Activated T-cell treated with anti-CD3 and anti-CD28 coated beads for 4 hours (primary cell): ENCODE measurements at places on chromosomes 5 and 9.

DNA sequence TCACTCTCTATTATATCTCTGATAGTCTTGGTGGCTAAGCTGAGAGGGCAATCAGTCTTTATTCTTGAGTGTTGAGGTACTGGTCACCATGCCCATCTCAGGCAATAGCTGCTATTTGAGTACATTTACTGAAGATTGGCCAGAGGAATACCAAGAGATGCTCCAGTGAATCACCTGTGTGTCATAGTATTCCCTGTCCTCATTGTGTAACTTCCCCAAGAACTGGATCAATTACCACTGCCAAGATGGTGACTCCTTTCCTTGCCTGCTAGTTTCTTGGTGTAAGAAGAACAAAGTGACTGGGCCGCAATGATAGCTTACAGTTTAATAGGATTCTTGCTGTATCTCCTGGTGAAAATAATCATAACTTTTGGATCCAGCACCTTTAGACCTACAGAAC is 418.7 kb upstream of the KIF2A start:
- DNase-seq = no peak

DNA sequence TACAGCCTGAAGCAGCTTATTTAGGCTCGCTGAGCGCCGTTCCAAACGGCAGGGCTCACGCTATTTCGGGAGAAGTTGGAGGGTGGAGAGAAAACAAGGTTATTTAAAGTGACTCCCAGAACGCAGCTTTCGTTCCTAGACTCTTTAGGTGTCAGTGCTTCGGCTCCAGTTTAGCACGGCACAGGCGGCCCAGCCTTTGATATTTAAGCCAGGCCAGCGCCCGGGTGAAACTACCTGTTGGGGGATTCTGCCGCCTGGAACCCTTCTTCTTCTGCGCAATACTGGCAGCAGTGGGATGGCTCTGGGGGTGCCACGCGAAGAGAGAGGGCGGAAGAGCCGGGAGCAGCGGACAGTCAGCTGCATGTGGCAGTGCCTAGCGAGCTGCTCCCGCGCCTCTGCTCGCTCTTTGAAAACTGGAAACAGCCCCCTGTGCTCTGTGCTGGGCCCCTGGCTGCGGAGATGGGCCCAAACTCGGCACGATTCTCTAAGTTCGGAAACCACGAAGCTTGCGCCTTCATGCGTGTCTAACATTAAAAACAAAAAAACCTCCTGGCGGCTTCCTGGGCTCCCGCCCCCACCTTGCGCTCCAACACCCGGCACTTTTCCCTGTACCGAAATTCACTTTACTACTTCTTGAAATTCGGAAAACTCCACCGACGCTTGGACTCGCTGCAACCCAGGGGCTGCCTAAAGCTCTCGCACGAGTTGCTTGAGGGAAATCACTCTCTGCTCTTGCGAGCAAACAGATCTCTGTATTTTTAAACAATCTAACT is 34.6 kb upstream of the NFIB start:
- DNase-seq = no peak

GRCh38 chr5:17443333-17444130 is 54.5 kb upstream of the TAF11L2 start:
- DNase-seq = no peak

GRCh38 chr9:7912037-7912535 is 112.5 kb upstream of the DMAC1 start:
- DNase-seq = no peak

- no peak for DNase-seq
Observed at GRCh38 chr5:148988328-148988727, 74.5 kb downstream of the SH3TC2 start.

DNA sequence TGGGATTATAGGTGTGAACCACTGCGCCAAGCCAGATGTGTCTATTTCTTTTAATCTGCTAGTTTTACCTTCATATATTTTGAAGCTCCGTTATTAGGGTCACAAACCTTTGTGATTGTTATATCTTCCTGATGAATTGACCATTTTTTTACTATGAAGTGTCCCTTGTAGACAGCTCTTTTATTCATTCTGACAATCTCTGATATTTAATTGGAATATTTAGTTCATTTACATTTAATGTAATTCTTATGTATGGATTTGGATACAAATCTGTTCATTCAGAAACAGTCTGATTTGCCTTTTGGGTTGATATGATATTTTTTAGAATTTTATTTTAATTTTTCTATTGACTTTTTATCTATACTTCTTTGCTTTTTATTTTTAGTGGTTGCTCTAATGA is 17.2 kb downstream of the ERCC6L2 start:
- DNase-seq = no peak

- DNase-seq = no peak
Observed at GRCh38 chr5:119379096-119379495, 23.3 kb downstream of the TNFAIP8 start.

DNA sequence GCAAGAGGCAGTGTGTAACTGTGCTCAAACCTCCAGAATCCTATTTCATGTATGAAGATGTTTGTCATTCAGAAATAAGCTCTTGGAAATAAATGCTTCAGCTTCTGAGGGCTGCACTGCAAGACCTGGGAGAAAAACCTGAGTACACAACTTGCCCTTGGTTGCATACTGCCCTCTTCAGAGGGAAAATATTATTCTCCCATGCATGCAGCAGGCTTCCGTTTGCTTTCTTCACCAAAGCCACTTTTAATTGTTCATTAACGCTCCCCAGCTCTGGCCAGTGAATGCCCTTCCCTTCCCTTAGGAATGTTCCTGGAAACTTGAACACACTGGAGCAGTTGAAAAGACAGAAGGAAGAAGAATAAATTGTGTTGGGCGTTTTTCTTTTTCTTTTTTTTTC is 2.5 kb upstream of the WHRN start:
- no peak for DNase-seq

DNA sequence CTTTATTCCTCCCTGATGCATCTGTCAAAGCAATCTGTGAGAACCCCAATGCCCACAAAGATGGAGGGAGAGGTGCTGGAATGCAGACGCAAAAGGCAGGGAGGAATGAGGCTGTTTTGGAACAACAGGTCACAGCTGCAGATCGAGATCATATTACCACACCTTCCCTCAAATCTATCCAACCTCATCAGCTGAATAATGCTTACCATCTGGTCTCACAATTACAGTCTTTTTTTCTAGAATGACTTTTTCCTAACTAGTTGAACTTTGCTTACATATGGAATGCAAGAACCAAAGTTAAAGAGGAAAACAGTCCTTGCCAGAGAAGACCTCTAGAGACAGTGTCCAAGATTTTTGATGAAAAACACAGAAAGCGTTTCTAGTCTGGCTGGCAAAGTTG is 158.1 kb downstream of the LPAR1 start:
- DNase-seq = no peak

- no peak for DNase-seq
Observed at GRCh38 chr9:132541051-132541450, 41.4 kb upstream of the BARHL1 start.

DNA sequence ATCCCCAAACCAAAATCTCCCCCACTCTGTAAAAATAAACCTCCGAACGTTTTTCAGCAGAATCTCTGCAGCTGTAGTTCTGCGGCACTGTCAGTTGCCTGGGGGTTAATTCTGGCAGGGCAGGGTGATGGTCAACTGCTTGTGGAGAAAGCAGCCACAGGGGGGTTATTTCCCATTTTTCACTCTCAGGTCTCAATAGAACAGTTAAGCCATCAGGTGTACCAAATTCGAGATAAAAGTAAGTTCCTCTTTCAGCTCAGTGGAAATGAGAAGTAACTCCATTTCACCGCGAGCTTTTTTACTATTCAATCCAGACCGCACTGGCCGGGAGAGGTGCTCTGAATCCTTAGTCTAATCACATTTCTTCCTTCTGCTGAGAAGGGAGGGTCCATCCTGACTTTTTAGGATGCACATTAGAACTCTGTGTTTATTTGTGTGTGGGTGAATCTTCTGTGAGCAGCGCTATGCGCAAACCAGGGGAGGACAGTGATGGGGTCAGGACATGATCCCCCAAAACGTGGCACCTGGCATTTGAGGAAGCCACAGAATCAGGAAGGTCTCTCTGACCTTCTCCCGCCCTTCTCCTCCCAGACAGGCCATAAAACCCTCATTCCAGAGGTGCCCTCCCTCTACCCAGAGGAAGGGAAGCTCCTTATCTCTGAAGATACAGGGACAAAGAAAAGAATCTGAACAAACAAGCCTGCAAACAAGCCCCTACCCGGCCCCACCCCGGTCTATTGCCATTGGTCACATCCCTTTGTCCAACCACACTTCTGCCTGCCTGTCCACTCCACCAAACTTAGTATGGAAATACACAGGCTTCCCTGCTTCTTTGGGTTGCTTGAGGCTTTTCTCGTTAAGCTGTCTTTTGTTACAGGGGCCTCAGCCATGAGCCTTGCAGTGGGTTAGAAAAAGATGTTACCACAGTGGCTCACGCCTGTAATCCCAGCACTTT is 229.0 kb downstream of the ROR2 start:
- DNase-seq = no peak

GRCh38 chr9:137387114-137387890 is 35.7 kb downstream of the EXD3 start:
- no peak for DNase-seq

DNA sequence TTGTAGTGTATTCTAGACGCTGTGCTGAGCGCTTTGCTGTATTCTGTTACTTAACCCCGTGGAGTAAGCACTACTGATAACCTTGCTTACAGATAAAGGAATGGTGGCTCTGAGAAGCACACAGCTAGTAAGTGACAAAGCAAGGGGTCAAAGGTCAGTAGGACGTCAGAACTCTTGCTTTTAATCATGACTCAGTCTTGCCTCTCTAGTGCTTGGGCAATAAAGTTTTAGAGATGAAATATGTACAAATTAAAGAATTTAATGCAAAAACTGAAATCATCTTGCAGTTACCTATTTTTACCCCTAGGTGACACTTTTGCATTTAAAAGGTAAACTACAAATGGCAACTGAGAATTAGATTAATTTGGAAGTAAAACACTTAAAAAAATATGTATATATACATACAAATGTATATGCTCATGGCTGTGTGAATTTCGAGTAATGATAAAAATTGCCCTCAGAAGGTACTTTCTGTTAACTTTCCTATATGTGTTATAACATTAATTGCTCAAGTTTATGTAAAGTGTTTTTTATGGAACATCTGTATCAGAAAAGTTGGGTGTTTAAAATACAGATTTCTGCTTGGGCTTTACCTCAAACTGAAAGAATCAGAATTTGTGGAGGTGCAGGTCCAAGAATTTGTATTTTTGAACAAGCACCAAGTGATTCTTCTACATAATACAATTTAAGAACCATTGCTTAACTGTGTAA is 175.1 kb upstream of the DAB2 start:
- DNase-seq = no peak

GRCh38 chr9:109122726-109123621 is 3.2 kb upstream of the TMEM245 start:
- DNase-seq = no peak

DNA sequence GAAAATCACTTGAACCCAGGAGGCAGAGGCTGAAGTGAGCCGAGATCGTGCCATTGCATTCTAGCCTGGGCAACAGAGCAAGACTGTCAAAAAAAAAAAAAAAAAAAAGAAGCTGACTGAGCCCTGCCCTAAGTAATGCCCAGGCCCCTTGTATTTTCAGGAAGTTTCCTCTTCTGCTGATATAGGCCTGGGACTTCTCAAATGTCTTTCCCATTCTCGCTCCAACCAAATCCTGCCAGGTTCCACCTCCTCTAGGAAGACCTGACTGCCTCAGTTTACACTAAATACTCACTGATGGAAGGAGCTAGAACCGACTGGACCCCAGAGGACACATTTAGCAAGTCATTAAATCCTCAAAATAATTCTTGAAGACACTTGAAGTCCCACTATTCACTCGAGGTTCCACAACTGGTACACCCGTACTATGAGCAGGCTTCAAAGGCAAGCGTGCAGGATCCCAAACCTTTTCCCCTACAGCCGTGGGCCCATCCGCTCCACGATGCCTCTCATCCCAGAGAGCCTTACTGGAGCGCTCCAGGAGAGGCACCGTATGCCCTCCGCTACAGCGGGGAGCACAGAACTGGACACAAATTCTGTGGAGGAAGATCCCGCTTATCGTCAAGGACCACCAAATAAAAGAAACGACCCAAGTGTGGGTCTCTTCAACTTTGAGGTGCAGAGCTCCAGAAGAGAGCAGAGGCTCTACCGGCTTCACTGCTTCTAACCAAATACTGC is 676 bp downstream of the NOL6 start:
- DNase-seq = no peak

- DNase-seq = no peak
Observed at GRCh38 chr5:55276771-55277170, 30.7 kb downstream of the DHX29 start.

GRCh38 chr5:84213212-84213611 is 171.5 kb downstream of the EDIL3 start:
- no peak for DNase-seq
